ENCODE measurements at places on chromosomes 3 and 15.

- DNase-seq, result no peak
These were observed 162.7 kb downstream of the STT3B start for GRCh38 chr3:31695280-31696008.

DNA sequence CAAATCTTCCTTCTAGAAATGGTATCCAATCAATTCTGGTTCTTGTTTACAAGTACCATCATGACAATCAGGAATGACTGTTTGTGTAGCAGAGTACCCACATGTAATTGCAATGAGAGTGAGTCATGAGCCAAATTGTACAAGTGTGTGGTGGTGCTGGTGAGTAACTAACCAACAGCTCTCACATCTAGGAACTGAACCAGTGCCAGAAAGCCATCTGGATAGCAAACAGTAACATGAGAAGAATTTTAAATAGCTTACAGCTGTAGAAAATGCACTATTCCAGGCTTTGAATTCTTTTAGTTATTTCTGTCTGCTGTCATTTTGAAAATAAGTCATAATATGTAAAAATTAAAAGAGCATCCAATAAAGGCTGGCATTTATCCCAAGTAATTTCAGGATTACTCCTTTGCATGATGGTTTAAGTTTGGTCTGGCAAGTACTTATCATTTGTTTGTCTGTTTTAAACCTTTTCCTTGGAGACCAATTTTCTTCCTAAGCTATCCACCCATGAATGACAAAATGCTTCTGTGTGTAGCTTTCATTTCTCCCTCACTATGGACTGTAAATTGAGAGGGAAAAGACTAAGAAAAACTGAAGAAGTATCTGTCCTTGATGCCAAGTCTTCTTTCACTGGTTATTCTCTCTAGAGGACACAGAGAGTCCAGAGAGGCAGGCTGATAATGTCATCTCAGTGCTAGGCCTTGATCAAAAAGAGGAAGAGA, 60.0 kb downstream of the PIK3CB start:
- DNase-seq, result no peak

- DNase-seq, result no peak
These were observed 25.0 kb downstream of the LIPH start for GRCh38 chr3:185527364-185527763.

GRCh38 chr3:116288485-116288884, 156.8 kb downstream of the LSAMP start:
- no peak for DNase-seq

GRCh38 chr3:173653781-173654180, 256.2 kb downstream of the NLGN1 start:
- DNase-seq, result no peak

GRCh38 chr3:61724183-61724582, 162.8 kb downstream of the PTPRG start:
- no peak for DNase-seq

DNA sequence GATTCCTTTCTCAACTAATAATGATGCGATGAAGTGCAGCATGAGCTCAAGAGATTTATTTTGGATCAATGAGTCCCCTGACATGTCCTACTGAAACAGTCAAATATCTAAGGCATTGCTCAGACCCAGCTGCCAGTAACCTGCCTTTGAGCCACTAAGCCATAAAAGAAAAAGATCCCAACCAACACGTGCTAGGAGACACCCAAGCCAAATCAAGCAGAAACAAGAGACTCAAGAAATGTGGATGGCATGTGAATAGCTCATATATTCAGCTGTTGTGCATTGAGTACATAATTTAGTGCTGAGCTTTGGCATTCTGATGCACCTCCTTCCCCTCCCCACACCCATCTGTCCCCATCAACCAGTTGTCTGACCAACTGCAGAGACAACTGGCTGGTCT, 29.2 kb downstream of the GJD2 start:
- no peak for DNase-seq

DNA sequence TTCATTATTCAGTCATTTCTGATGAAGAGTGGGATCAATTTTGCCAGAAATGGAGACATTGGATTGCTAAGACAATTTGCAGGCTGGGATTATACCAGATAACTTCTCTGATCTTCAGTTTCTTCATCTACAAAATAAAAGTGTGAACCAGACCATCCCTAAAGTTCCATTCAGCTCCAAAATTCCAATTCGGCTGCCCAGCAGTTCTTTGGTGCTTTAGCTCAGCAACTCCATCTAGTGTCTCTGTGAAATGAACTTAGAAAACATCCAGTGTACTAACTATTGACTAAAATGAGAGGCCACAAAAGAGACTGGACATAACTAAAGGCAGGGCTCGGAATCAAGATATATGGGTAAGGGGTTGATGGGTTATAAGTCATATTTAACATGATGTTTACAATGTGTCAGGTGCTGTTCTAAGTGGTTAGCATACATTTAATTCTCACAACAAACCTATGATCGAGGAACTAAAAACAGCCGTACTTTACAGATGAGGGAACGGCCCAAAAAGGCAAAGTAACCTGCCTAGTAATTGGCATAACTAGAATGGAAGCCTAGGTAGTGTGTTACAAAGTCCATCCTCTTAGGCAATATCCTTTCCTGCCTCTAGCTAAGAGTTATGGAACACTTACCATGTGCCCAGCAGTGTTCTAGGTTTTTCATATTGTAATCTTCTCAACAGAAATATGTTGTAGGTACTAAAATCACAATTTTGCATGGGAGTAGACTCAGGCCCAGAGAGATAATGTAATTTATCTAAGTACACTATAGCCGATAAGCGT, 17.0 kb downstream of the THAP10 start:
- DNase-seq, result no peak

DNA sequence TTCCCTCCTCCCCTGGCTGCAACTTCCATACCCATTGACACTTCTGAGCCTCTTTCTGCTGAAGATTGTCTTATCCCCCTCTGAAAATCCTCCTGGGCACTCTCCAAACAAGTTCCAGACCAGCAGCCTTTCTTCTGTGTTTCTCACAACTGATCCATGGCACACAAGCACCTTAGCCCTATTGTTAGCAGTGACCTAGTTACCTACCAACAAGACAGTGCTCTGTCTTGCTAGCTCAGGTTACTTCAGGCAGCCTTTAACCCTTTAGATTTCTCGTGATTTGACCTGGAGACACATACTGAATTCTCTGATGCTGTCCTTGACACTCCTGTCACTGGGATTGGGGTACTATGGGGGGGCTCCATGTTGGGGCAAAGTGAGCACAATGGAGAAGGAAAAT, 82.1 kb downstream of the GTF2E1 start:
- no peak for DNase-seq

- no peak for DNase-seq
These were observed 9.2 kb upstream of the SEMA4B start for GRCh38 chr15:90191794-90192509.

DNA sequence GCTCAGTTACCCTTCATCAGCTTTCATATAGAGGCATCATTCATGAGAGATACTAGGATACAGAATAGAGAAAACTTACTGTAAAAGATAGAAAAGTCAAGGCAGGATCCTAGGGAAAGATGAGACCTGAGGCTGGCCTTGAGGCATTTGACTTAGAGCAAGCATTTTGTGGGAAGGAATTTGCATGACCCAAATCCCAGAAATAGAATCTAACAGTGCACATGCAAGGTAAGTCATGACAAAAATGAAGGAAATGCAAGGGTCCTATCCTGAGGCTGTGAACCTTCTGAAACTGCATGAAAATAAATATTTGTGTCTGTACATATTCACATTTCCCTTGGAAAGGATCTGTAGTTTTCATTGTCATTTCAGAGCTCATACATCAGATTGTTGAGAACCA, 122.3 kb downstream of the HCN4 start:
- DNase-seq, result no peak

DNA sequence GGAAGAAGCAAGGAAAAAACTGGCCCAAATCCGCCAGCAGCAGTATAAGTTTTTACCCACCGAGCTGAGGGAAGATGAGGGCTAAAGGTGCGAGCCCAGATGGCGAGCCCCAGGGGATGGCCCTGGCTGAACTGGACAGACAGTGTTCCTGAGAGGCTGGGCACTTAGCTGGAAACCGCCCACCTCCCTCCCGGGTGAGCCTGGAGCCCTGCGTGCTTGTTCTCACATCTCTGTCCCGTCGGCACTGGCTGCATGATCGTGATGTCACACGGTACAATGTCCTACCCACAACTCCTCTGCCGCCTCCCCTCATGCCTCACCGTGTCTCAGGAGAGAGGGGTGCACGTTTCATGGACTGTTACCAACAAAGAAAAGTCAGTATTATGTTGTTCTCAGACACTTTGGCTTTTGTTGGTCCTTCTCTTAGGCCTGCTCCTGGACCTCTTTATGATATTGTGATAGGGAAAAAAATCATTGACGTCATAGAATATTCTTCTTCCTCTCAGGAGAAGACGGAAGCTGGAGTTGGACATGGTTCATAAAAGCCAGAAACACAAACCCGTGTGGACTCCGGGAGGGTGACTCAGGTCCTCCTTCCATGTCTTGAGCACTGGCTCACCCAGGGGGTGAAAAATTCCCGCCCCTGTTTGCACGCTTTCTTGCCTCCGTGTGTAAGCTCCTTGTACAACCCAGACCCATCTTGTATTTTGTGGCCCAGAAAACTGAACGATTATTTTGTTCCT, 201.8 kb upstream of the TPM1 start:
- no peak for DNase-seq

DNA sequence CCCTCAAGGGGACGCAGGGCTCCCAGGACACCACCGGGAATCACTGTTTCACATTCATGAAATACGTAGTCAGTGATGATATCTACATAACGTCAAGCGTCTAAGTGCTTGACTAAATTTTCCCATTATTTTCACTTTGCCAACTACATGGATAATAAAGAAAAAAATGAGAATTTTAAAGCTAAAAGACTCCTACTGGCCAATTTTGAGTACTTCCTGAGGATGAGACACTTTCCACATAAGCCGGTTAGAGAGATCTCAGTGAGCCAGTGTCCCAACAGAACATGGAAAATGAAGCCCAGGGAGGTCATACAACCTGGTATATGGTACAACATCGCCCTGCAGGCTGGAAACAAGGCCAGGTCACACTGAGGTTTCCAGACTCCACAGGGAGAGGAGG, 928.1 kb downstream of the FHIT start:
- DNase-seq, result no peak

GRCh38 chr3:168457954-168458539, 362.3 kb upstream of the GOLIM4 start:
- DNase-seq, result no peak

- DNase-seq, result no peak
These were observed 90.3 kb downstream of the FMN1 start for GRCh38 chr15:33104212-33104611.

GRCh38 chr3:129501630-129502029, 26.8 kb upstream of the RHO start:
- no peak for DNase-seq

- no peak for DNase-seq
These were observed 157.2 kb downstream of the XXYLT1 start for GRCh38 chr3:195113536-195114425.

GRCh38 chr15:89117790-89118189, 29.5 kb downstream of the ABHD2 start:
- DNase-seq, result no peak

DNA sequence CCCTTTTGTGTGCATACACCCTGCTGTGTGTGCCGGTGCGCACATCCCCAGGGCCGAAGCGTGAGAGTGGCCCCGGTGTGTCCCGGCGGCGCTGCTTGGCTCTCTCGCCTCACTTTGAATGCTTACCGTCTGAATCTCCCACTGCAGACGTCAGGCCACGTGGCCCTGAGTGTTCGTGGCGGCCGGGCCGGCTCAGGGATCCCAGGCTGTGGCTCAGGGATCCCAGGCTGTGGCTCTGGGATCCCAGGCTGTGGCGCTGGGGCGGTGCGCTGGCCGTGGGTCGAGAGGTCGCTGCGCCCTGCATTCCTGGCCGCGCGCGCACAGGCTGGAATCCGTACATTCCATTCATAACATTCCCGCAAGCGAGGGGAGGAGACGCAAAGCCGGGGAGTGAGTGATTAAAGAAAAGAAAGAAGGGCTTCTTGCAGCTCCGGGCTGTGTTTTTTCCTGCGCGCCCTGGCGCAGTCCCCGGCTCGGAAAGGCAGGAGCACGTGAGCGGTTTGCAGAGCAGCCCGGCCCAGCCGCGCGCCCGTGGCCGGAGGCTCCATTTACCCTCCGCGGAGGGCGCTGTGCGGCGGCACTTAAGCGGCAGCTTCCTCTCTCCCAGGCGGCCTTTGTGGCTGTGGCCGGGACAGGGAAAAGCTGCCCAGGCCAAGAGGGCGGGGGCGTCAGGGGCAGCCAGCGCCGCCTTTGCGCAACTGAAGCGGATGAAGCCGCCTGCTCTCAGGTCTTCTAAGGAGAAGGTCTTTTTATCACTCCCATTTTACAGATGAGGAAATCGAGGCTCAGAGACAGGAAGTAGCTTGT, 87.0 kb upstream of the ALDH1L1 start:
- no peak for DNase-seq

GRCh38 chr3:66035763-66036477, 2.8 kb downstream of the MAGI1 start:
- DNase-seq, result no peak

GRCh38 chr3:124174476-124174875, 182.6 kb upstream of the ROPN1 start:
- DNase-seq, result no peak

- no peak for DNase-seq
These were observed 238.7 kb downstream of the XXYLT1 start for GRCh38 chr3:195032106-195032759.

DNA sequence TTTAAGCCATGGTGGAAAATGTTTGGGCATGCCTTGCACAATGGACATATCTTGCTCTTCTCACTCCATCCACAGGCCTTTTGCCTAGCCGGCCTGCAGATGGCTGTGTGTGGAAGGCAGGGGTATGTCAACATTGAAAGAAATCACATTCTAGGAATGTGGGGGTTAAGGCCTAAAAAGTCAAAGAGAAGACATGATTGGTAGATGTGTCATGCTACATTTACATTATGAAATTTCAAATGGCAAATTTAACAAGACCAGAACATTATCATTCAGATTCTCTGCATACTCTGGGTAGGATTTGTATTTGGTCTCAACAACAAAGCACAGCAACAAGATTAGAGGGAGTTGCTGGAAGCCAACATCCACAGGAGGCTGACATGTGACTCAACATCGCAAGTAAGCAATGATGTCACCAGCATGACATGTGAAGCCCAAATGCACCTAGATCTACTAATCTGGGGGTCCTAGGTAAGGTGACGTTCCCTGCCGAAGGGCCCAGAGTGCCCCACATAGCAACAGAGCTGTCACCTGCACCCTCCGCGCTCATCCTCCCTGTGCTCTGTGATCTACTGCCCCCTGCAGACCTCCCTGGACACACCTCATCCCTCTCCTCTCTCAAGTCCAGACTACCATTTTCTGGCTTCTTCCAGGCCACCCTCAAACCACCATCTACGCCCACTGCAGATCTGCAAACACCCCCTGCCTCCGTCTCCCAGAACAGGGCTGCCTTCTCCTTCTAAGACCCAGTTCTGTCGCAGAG, 39.4 kb downstream of the CLDN18 start:
- DNase-seq, result no peak

DNA sequence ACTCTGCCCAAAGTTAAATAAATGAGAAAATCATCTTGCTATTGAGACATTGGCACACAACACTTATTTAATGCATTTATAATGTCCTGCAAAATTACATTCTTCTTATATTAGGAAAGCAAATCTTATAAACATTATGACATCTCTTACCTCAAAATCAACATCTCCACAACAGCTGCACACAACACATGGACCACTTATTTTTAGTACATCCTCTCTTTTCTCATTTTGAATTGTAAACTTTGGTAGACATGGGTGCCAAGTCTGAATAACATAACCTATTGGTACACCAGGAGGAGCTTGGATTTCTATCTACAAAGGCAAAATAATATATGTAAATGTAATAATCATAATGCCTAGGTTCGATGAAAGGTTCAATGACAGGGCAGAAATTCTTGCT, 23.0 kb downstream of the PLSCR1 start:
- DNase-seq, result no peak

GRCh38 chr3:157347577-157348303, 88.9 kb upstream of the PTX3 start:
- DNase-seq, result no peak

GRCh38 chr3:125479091-125479490, 40.9 kb downstream of the SNX4 start:
- DNase-seq, result no peak
